ENCODE measurements at places on chromosomes 1 and 21. TPM values are rescaled to one million over a fixed set of nuclear protein-coding genes. Genes with fewer than 3 reads are reported as not detected.

DNA sequence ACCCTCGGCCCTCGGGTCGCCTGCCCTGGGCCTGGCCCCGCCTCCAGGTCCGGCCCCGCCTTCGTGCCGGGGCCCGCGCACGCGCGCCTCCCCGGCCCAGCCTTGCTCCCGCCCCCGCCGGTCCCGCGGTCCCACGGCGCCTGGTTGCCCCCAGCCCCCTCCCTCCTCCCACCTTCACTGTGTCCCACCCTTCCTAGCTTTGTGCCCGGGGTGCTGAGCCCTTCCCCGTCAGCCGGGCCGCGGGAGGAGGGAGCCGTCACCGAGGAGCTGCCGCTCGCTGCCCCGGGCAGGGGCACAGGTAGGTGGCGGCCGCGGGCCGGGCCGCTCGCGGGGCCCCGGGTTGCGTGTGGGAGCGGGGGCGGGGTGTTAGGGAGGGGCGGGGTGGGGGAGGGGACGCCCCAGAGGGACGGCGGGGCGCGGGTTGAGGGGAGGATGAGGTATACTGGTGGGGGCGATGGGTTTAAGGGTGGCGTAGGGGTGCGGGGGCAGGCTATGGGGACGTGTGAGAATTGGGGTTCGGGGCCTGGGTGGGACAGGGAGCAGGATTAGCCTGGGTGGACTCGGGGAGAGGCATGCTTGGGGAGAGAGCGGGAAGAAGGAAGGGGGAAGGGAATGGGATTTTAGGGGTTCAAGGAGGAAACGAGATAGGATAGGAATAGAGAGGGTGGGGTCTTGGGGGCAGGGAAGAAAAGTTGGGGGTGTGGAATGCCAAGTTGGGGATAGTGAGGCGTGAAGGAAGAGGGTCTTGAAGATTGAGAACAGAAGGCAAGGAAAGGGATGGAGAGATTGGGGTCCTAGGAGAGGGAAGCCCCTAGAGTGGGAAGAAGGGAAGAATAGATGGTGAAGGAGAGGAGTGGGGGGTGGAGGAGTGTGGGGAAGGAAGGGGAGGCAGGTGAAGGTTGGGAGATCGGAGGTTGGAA is at the start of gene LRRC42:
TSS of gene LRRC42 (plus strand) at position 99 of the 920 bp plus-strand sequence. CDS start 5,650 bp downstream, outside the sequence.
- DNase-seq: no peak

C1orf141 gene
- total RNA-seq: not detected

- no peak for DNase-seq
Observed at GRCh38 chr1:219269171-219269570, 95.5 kb downstream of the LYPLAL1 start.

LCE2C gene
- total RNA-seq: not detected

- DNase-seq: no peak
Observed at GRCh38 chr1:167720965-167721616, 691 bp upstream of the MPZL1 start.

DNA sequence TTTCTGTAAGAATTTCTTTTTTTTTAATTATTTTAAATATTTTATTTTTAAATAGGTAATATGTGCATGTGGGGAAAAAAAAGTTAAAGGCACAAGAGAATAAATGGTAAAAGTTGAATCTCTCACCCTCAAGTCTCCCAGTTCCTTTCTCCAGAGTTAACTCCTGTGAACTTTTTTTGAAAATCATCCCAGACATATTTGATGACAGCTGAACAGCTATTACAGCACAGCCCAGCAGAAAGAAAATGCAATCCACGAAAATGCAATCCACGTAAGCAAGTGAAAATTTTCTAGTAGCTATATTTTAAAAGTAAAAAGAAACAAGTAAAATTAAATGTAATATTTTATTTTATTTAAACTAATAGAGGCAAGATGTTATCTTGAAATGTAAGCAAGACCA is 310.0 kb upstream of the RUNX1 start:
- DNase-seq: no peak

SPSB1 gene
- 95.7 TPM for total RNA-seq

DNA sequence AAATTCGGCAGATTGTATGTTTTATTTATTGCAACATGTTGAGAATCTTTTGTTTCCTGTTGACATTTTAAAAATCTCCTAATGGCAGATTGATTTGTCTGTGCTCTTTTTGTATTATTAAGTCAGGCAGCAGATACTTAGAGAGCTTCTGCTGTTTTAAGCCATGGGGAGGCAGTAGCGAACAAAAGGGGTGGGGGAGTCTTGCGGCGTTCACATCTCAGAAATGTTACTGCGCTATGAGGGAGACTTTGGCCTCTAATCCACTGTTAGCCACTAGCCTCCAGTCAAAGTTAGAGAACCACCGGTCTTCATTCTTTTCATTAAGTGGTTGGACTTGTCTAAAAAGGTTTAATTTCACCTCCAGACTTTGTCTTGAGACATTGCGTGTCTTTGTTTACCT is 93.6 kb downstream of the DYRK1A start:
- no peak for DNase-seq

C1orf53 gene
- not detected for total RNA-seq

IVL gene
- total RNA-seq: not detected

DNA sequence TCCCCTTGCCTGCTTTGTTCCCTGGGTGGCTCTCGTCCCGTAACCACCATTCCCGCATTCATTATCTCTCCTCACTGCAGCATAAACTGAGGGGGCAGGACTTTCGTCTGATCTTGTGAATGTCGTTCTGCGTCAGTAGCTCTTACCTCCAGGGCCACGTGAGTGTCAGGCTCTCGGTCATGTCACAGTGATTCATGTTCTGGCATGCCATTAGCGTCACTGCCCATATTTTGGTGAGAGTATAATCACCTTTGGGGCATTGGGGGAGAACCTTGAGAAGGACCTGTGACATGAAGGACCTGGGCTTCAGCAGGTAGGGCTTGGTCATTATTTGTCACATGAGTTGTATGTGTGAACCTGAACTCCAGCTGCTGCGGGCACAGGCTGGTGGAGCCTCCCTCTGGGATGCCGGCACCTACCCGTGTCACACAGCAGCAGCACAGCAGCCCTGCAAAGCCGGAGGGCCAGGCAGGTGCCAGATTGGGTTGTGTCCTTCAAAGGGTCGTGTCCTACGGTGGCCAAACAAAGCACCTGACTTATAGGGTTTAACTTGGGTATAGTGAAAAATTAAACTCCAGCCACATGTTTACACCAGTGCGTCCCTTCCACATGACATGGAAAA is 68.5 kb downstream of the BACE2 start:
- DNase-seq: no peak

DNA sequence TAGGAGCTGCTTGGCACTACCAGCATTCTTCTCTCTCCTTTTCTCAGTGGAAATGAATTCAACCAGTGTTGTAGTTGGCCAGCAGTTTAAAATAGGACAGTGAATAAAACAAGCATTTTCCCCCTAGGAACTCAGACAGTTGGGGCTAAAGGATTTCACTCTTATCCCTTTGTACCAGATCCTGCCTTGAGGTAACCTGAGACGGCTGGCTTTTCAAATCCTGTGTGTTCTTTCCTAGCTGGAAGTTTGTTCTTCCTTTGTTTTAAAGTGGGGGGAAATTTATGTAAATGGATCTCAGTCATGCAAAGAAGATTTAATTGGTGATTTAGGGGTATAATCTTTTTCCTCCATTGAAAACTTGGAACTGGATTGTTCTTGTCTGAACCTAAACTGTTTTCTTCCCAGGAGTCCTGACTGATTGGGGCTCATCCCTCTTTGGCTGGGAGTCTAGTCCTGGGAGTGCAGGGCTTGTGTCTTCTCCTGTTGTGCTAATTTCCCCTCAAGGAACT is 23.3 kb downstream of the ZP4 start:
- DNase-seq: no peak

WNT3A gene
- total RNA-seq: not detected

DRAXIN gene
- total RNA-seq: not detected

DNA sequence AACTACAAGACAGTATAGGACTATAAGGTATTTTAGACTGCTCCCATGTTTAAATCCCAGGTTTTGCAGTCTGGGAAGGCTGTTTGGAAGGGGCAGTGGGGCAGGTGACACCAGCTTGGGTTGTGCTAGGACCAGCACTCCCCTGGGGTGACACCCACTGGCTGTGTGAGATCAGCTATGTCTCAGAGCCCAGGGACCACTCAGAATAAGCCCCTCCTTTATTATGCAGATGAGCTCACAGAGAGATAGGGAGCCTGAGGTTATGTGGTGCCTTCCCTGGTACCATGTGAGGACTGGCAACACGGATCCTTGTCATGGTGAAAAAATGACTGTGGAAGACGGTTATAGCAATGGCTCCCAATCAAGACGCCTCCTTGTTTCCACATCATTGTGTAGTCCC is 71.0 kb downstream of the NENF start:
- no peak for DNase-seq

DNA sequence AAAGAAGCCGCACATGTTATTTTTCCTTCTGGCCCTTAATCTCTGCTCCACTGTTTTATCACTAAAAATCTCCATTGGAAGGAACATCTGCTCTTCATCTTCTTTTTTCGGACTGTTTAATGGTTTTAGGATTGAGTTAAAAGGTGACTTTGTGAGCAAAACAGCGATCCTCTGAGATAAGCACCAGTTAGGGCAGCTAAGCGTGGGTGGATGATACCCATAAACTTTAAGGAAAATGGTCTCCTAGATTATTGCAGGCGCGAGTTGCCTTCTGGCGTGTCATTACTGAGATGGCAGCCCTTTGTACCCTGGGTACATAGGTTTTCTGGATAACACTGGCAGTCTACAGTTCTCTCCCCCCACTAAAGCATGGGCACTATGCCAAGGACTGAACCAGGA is 44.0 kb upstream of the HMGB4 start:
- DNase-seq: no peak

DNA sequence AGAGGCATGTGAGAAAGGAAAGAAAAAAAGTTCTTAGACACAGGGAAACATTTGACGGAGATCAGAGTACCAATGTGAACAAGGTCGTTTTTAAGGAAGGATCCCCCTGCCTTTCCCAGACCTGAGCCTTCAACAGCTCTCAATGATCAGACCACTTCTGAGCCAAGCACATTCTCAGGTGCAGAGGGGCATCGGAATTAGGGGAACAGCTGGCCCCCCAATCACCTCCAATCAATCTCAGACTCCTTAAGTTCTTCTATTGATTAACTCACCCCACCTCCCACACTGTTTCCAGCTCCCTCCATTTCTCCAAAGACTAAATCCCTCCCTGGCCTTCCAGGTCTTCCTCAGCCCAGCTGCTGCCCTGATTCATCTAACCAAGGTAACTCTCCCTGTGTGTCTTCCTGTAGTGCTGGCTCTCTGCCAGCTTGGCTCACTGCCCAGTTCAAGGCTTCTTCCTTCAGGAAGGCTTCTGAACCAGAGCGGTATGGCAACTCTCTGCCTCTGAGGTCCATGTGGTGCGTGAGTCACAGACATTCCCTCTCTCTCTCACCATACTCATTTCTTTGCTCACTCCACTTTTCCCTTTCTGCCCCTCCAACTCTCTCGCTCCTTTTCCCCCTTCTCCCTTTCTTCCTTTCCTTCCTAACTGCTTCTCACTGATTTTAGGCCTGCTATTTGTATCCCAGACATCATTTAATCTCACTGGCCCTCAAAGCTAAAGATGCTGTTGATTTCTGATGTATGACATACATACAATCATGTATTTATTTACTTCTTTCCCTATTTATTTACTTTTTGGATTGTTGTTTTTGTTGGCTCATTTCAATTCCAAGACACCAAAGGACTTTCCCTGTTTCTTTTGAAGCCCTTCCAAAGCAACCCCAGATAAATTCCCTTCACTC is 18.1 kb downstream of the CFAP45 start:
- peak; percentile 96 for DNase-seq

OR2L3 gene
- total RNA-seq: not detected

MYBPH gene
- total RNA-seq: not detected

- no peak for DNase-seq
Observed at GRCh38 chr1:52306227-52307006, 59.6 kb downstream of the CC2D1B start.

DNA sequence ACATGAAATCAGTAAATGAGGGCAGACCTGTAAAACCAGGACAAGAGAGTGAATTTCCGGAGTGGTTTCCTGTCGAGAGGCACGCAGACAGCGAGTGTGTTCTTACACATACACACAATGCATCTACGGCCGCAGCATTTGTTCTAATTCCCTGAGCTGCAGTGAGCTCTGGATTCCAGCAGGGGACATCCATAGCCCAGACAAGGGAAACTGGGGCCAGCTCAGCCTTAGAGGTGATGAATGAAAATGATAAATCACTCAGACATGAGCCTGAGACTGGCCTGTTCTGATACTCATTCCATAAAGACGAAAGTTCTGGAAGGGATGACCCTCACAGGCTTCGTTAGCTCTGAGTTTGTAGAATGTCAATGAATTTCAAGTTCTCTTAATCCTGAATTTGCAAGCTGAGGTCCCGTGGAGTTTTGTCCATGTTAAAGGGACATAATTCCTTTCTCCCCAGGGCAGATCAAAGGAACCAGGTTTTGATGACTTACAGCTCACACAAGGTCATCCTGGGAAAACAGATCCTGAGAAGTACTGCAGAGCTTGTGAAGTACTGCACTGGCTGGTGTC is 207.9 kb upstream of the C1orf87 start:
- DNase-seq: peak; percentile 24

- no peak for DNase-seq
Observed at GRCh38 chr1:156489166-156489934, 11.2 kb downstream of the MEF2D start.

TNFRSF1B gene
- 34.0 TPM for total RNA-seq

DNA sequence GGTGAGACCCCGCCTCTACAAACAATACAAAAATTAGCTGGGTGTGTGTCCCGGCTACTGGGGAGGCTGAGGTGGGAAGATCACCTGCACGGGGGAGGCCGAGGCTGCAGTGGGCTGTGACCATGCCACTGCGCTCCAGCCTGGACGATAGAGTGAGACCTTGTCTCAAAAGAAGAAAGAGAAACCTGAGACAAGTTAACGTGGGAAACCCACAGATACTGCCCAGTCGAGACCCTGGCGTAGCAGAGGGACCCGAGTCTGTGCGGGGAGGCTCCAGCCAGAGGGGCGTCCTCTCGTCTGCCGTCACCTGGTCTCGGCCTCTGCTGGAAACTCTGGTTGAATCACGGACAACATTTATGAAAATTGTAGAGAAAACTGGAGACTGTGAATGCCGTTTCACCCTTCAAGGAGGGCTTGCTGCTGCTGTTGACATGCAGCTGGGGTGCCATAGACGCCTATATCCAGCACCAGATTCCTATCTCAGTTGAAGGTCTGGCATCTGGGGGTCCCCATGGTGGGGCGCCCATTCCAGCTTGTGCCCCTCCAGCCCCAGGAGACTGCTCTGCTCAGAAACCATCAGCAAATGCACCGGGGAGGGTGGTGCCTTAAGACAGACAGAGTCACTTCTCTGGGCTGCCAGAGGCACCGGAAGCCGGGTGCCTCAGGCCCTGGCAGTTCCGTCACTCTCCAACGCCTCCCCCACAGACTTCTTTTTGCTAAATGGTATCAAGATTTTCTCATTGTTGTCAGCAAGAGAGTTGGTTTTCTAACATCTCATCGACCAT is 13.6 kb upstream of the CDK11B start:
- DNase-seq: no peak

DNA sequence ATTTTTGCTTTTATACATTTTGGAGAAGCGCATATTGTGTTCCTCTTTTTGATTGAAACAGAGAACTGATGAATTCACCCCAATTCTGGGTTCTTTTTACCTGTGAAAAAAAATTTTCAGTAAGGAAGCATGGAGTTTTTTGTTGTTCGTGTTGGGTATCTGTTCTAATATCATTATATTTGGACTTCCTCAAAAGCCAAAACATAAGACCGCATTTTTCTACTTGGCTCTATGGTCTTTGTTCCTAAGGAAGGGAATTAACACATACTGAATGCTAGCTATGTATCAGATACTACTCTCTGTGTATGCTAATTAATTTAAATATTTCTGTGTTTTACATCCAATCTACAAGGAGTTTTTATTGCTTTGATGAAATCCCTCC is 12.9 kb downstream of the EPB41 start:
- no peak for DNase-seq

KCNC4 gene
- 6.5 TPM for total RNA-seq
